ENCODE measurements at places on chromosomes 4 and X.

- no peak for DNase-seq
Measured at GRCh38 chr4:109972786-109973528, 60.3 kb downstream of the EGF start.

- DNase-seq = no peak
Measured at GRCh38 chrX:101395789-101396188, 5.0 kb downstream of the RPL36A start.

GRCh38 chrX:68923147-68923546, 94.3 kb downstream of the EFNB1 start:
- no peak for DNase-seq

DNA sequence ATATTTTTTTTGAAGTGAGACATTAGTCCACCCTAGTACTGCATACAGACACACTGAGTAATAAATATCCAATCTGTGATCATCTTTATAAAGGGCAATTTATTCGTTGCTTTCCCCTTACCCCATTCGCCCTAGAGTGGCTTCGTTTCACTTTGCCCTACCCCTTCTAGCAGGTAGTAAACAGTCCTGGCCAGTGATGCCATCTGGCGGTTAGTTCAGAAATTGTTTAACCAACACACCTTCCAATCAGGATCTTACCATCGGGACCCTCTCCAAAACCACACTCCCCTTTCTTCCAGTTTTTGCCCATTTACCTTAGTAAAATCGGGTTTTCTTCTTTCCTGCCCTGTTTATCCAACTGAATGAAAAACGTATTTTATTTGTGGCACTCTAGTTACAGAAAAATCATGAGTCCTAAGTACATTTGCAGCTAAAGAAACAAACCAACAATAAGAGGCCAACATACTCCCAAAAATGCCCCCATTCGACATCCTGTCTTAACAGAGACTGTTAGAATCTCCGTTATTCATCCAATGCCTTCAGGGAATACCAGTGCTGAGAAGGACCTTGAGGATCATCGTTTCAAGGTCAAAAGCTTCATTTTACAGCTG, 2.2 kb downstream of the PPA2 start:
- peak; percentile 54 for DNase-seq

- no peak for DNase-seq
Measured at GRCh38 chrX:69149466-69150280, 15.6 kb downstream of the PJA1 start.

- DNase-seq = no peak
Measured at GRCh38 chrX:124239911-124240310, 92.5 kb upstream of the TEX13D start.

- no peak for DNase-seq
Measured at GRCh38 chrX:13742397-13743176, 8.0 kb downstream of the OFD1 start.

DNA sequence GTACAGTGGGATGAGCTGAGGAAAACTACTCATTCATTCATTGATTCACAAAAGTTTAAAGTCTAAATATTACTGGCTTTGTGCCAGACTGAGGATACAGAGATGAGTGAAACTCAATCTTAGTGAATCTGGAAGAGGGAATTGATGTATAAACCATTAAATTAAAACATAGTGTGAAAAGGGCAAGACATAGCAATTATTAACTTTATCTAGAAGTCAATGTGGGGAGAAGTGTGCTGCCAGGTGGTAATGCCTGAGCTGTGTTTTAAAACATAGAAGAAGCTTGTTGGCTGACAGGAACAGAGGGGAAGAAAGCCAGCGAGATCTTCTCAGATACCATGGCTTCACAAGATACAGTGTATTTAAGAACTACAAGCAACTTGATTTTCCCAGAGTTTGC, 153.4 kb downstream of the BMPR1B start:
- DNase-seq = no peak

GRCh38 chr4:164959896-164960295, 17.6 kb downstream of the TRIM61 start:
- peak; percentile 11 for DNase-seq

DNA sequence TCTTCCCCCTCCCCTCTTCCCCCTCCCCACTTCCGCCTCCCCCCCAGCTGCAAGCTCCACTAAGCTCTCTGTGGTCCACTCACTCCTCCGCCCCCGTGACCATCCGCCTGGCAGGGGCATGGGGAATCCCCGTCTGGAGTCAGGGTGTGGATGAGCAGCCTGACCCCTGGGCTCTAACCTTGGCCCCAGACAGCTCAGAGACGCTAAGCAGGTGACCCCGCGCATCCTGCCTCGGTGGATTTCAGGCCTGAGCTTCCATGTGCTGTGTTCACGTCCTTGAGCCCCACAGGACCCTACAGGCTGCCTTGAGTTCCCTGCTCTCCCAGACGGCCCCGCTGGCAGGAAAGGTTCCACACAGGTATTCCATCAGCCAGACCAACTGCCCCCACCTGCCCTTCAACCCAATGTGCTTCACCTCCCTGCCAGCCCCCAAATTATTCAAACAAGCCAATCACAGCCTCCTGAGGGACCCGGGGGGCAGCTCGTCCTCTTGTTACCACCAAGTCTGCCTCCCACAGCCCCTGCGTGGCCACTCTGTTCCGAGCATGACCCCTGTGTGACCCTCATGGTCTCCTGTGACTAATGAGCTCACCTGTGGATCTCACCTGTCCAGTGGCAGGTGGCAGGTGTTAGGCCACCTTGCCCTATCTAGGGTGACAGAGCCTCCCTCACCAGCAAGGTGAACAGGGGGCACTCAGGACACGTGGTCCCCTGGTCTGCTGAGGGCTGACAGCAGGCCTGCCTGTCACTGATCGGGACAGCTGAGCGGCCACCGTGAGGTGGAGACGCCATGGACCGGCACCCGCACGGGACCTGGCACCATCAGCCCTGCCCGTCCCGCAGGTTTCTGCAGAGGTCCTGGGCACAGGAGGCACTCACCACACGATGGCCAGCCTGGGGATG, 73.2 kb upstream of the MXD4 start:
- DNase-seq = no peak

- peak; percentile 11 for DNase-seq
Measured at GRCh38 chrX:63918611-63919010, 133.6 kb upstream of the ARHGEF9 start.

GRCh38 chr4:71009086-71009485, 15.6 kb downstream of the DCK start:
- DNase-seq = no peak

DNA sequence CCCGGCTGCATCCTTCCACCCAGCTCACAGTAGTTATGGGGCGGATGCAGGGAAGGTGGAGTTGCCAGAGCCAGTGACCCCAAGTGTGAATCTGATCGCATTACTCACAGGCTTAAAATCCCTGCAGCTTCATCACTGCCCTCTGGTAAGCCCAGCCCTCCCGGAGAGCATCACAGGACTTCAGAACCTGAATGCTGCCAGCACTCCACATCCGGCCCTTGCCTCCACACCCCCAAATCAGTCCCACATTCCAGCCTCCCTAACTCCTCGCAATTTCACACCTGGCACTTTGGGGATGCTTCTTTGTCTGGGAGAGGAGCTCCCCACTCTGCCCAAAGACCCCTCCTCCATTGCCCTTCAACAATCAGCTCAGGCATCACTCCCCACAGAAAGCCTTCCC, 15.6 kb downstream of the RASL11B start:
- DNase-seq = no peak

DNA sequence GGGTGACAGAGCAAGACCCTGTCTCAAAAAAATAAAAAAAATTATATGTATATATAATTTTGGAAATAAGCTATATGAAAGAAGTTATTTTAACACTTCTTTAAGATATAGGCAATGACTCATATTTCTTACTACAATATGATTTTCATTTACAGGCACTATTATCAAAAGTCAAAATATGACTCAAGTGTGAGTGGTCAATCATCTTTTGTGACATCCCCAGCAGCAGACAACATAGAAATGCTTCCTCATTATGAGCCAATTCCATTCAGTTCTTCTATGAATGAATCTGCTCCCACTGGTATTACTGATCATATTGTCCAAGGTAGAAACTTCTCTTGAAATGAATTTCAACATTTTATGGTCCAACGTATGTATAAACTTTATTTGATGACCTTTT, 20.8 kb downstream of the OCIAD1 start:
- no peak for DNase-seq

GRCh38 chr4:3671571-3672464, 94.4 kb upstream of the ADRA2C start:
- DNase-seq = no peak

GRCh38 chr4:174107746-174108354, 175.6 kb downstream of the FBXO8 start:
- DNase-seq = no peak

GRCh38 chr4:43757147-43757546, 691.5 kb downstream of the KCTD8 start:
- no peak for DNase-seq

- no peak for DNase-seq
Measured at GRCh38 chrX:13013363-13014110, 30.9 kb downstream of the FAM9C start.

GRCh38 chrX:73822775-73823174, 259.8 kb downstream of the CHIC1 start:
- no peak for DNase-seq

GRCh38 chr4:42302348-42302747, 94.9 kb upstream of the SHISA3 start:
- DNase-seq = no peak

- no peak for DNase-seq
Measured at GRCh38 chr4:3290476-3290875, 2.3 kb upstream of the RGS12 start.

DNA sequence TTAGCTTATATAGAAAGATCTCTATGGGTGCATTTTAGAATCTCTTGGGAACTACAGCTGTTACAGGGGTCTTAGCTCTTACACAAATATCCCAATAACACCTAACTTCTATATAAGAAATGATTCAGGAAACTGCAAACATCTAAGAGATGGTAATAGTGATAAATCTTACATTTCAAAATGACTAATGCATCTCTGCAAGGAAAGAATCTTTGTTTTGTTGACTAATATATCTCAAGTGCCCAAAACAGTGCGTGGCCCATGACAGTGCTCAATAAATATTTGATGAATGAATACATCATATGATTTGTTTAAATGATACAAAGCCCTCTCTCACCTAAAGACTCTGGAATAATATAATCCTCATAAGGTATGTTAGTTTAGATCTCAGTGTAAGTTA, 47.5 kb downstream of the CENPE start:
- DNase-seq = peak; percentile 8

DNA sequence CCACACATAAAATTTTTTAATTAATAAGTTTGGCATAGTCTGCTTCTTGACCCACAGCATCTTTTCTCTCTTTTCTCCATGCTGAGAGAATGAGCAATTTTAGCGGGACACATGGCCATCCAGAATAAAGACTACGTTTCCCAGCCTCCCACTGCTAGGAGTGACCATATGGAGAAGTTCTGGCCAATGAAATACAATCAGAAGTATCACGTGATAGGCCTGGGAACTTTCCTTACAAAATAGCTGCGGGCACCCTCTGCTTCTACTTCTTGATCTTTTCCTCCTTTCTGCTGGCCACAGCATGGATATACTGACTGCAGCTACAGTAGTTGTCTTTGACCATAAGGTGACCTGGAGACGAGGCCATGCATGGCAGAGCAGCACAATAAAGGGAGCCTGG, 348.0 kb downstream of the BCOR start:
- DNase-seq = no peak

- peak; percentile 54 for DNase-seq
Measured at GRCh38 chr4:157115613-157116335, 39.8 kb downstream of the GLRB start.

DNA sequence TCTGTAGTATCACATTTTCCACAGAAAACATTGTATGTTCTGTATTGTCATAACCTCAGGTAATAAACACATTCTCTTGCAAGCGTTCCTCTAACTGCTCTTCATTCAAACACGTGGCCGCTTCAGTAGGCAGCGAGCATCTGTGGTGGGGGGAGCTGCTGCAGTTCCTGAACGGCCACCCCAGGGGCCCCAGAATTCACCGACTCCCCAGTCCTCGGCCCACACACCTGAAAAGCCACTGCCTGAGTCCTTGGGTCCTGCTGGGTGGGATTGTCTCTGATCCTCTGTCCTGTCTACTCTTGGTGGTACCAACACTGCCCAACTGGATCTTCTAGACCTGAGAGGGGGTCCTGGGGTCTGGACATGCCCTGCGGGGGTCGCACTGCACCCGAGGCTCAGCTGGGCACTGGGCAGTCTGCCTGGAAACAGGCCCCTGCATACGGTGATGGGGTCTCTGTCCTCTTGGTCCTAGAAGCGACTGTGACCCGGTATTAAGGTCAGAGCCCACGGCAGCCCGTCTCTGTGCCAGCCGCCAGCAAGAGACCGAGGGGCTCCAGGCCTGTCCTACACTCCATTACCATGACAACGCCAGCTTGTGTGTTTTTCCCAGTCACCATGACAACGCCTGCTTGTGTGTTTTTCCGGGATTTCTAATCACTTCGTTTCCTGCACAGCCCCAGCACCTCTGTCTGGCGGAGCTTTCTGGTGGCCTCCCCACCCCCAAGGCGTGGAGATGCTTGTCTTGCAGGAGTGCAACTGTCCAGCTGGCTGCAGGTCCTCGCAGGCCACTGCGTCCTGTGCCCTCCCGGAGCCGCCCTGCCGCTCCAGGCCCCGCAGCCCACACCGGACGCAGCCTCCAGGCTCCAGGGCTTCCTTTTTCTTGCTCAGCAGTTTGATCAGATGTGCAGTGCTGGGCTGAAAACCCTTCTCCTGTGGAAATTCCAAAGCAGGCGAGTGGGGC, 16.0 kb downstream of the CTBP1 start:
- no peak for DNase-seq

- no peak for DNase-seq
Measured at GRCh38 chr4:2824836-2825381, 18.7 kb upstream of the ADD1 start.

DNA sequence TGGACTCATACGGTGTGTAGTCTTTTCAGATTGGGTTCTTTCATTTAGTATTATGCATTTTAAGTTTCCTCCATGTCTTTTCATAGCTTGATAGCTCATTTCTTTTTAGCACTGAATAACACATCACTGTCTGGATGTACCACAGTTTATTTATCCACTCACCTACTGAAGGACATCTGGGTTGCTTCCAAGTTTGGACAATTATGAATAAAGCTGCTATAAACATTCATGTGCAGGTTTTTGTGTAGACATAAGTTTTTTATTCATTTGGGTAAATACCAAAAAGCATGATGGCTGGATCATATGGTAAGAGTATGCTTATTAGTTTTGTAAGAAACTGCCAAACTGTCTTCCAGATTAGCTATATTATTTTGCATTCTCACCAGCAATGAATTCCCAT, 29.0 kb downstream of the CNOT6L start:
- DNase-seq = no peak

GRCh38 chr4:13164783-13165331, 319.3 kb downstream of the RAB28 start:
- no peak for DNase-seq

- no peak for DNase-seq
Measured at GRCh38 chr4:2127609-2128332, 68.6 kb downstream of the NAT8L start.

DNA sequence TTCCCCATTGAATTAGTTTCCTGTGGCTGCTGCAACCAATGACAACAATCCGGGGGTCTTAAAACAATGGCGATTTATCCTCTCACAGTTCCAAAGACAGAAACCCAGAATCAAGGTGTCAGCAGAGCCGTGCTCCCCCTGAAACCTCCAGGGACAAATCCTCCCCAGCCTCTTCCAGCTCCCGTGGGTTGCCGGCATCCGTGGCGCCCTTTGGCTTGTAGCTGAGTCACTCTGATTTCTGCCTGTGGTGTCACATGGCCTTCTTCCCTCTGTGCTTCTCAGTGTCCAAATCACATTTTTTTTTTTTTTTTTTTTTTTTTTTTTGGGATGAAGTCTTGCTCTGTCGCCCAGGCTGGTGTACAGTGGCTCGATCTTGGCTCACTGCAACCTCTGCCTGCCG, 64.5 kb upstream of the STX18 start:
- no peak for DNase-seq

- peak; percentile 28 for DNase-seq
Measured at GRCh38 chr4:183201331-183201730, 102.3 kb downstream of the WWC2 start.

Measured in stromal cell of bone marrow (primary cell).